ENCODE measurements at places on chromosomes 2 and 18.

DNA sequence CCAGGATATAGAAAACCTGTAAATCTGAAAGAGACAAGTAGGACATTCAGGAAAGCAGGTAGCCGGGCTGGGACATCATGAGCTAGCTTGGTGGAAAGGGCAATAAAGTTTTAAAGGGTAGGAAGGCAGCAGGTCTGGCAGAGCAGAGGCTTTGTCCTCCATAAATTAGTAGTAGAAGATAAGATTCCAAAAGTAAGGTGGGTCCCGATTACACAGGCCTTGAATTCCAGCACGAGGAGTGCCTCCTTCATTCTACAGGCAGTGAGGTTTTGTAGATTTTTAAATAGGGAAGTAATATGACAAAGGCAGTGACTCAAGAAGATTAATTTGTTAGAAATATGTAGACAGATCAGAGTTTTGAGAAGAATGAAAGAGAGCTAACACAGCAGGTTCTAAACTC is 160.7 kb downstream of the DTNB start:
- no peak for DNase-seq

DNA sequence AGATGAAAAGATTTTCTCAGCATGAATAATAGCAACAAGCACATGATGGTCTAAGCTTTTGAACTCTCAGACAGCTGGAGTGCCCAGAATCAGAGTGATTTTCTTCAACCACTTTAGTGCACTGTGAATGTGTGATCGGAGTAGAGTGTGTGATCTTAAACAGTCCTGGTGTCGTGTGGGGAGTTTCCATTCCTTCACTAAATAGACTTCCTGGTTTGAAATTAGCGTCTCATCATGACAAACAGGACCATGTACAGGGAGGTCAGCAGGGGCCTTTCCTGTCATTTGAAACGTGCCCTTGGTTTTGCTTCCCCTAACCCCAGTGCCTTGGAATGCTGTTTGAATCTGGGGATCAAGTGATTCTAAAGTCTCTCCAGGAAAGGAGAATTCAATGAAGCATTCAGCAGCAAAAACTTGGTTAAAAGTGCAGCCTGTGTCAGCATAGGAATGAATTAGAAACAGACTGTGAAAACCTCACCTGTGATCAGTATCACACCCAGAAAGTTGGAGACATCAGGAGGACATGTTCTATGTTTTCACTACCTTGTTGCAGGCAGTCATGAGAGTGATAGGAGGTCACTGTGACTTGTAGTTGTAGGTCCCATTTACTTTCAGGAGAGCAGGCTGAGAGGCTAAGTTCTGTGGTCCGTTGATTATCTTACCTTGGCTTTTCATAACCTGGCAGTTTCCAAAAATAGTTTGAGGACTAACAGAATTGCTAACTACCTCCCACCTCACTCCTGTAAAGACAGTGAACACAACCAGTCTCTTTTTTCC is 400.3 kb downstream of the MTX2 start:
- no peak for DNase-seq

- DNase-seq = peak; percentile 46
Measured at GRCh38 chr2:237625216-237625705, 2.1 kb upstream of the LRRFIP1 start.

DNA sequence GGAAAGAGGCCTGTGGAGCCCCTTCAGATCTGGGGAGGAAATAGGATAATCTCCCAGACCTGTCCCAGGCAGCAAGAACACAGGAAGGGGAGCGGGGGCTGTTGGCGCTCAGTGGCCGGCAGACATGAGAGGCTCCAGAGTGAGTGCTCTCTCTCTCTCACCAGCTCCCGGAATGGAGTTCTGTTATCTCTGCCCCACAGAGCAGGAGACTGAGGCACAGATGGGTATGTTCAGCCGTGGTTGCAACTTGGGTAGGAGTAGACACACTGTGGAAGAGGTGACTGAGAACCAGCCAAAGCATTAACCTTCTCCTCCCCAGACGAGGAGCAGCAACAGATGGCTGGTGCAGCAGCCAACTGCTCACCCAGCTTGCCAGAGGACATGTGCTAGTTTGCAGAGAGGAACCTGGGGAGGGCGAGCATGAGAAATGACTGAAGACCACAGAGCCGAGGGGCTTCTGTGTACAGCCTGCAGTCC is 82.0 kb downstream of the NRP2 start:
- DNase-seq = no peak

DNA sequence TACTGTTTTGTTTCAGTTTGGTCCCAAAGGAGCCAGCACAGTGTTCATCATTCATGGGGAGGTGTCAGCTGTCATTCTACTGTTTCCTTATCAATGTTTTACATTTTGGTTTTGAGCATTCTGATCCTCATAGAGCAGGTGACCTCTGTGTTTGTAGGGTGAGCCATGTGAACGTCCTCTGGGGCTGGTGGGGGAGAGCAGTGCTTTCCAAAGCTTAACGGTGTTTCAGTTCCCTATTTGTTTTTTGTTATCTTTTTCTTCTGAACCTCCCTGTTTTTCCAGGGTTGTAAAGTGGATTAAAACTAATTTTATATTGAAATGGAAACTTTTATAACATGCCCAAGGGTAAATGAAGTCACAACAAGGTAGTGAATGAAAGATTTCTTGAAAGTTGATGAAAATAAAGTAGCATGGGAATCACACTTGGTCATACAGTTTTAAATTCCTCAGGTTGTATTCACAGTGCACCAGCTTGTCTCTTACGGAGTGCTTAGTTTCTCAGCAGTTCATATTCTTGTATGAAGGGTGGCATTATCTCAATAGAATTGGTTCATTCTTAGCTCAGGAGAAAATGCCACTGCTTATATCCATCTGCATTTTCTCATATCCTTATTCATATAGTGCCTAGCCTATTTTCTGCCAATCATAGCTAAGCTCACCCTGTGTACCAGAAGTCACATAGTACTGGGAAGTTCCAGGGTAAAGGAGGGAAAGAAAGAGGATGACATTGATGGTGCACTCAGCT is 54.5 kb downstream of the MAP4K4 start:
- DNase-seq = no peak

DNA sequence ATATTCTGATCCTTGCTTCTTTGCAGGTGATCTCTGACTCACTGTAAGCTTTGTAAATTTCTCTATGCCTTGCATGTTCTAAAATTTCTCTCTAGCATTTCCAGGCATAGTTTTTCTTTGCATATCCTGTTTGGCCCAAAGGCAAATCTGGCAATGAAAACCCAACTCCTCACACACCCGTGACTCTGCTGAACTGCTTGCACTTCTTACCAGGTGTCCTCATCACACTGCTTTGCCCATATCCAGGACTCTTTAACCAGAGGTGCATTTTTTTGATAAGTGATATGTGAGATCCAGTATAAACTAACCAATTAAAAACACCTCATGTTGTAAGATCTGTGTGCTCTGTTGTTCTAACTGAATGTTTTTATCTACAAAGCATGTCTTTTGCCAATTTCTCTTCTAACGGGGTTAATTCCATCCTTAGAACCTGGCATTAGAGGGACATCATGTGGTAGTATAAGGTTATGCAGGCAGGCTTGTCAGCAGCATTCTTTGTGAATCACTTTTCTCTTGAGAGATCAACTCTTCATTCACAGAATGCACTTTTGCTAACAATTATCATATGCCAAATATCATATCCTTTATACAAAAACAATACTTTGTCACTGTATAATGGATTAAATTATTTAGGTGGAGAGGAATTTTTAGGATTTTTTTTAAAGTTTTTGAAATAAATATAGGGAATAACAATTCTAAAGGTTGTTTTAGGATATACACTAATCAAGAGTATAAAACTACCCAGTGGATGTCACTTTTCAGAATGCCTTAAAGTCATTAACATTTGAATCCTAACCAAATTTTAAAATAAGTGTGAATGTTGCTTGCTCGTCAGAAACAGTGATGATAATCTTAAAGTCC is 20.8 kb upstream of the TMX3 start:
- DNase-seq = no peak

All from femur (tissue), 1 donor.